ENCODE measurements at places on chromosomes 6 and 20. TPM values are rescaled to one million over a fixed set of nuclear protein-coding genes. Genes with fewer than 3 reads are reported as not detected.

The PNLDC1 gene
- total RNA-seq: 0.17 TPM

The EPM2A gene
- 6.0 TPM for total RNA-seq

The MICB gene
- total RNA-seq: 0.86 TPM

The MUCL3 gene
- total RNA-seq: 0.31 TPM

The SSTR4 gene
- total RNA-seq: not detected

The COL9A3 gene
- 21.2 TPM for total RNA-seq

- no peaks in the 10 kb centered on the region for H3K4me1 ChIP-seq
- H3K36me3 ChIP-seq: no peaks in the 10 kb centered on the region
- H3K4me3 ChIP-seq: no peak overlapping the region
- DNase-seq: no peak
- H3K27ac ChIP-seq: no peak overlapping the region
Measured at GRCh38 chr6:106155219-106155830, 69.2 kb downstream of the PRDM1 start.

- H3K27ac ChIP-seq: no peak overlapping the region
- peaks cover 14% of the 10 kb centered on the region for H3K4me1 ChIP-seq
- no peak for DNase-seq
- peaks cover 9% of the 10 kb centered on the region for H3K36me3 ChIP-seq
Measured at GRCh38 chr6:144728804-144729203, 443.7 kb downstream of the UTRN start.

DNA sequence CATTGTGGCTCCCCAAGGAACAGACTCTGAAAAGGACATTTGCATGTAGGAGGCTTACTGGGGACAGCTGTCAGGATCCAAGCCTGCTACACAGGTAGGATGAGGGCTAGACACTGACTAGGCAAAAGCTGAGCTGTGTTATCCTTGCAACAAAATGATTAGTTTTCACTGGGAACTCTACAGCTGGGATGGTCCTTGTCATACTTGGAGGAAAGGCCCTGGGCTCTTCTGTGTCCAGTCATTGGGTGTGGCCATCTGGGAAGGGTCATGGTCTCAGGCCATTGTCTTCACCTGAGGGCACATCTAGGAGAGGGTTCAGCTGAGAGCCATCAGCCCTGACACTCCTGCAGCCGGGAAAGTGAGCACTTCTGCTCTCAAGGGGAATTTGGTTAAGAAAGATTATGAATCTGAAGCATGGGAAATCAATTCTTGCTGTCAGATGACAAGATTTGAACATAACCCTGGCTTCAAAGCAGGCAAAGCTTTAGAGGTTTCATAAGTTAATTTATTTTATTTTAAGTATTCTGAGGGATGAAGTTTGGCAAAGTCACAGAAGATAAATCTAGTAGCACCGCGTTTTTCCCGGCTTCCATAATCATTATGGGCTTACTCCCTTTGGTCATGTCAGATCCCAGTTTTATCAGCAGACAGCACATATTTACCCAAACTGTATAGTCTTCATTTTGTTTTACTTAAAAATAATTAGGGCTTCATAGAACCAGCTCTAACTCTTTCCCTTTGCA, 78.4 kb upstream of the SLC22A23 start:
- H3K27me3 ChIP-seq: peaks cover 7% of the 10 kb centered on the region
- no peak for DNase-seq
- peaks cover 4% of the 10 kb centered on the region for H3K4me1 ChIP-seq
- peak overlapping the region; percentile 38 for H3K27ac ChIP-seq
- peak overlapping the region; percentile 34 for H3K4me3 ChIP-seq
- H3K36me3 ChIP-seq: no peaks in the 10 kb centered on the region

DNA sequence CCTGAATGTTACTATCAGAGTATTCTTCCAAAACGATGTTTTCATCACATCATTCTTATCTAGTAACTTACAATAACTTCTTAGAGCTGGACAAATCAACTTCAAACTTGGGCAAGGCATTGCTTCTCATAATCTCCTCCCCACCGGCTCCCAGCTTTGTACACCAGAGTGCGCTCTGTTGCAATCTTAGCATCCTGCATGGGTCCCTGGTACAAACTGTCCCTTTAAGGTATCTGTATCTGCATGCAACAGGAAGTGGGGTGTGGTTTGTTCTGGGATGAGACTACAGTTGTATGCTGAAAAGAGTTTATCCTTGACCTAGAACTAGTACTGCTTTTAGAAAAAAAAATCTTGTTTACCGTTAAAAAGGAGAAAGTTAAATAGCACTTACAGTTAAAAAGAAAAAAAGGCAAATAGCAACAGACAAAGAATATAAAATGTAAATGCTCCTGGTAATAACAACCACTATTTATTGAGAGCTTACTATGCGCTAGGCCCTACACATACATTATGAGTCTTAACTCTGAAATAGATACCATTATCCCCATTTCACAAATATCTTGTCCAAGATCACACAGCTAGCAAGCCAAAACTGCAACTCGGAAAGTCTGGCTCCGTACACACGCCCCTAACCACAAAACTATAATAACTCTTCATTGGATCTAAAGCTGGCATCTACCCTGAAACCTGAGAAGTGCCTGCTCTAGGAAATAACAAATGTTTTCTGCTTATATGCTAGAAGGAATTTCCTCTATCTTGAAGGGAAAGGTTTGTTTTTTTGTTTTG, 9.8 kb upstream of the HECA start:
- no peaks in the 10 kb centered on the region for H3K36me3 ChIP-seq
- DNase-seq: no peak
- H3K4me3 ChIP-seq: no peak overlapping the region
- H3K27me3 ChIP-seq: no peaks in the 10 kb centered on the region
- H3K27ac ChIP-seq: no peak overlapping the region

GRCh38 chr6:28726569-28727309, 197.0 kb downstream of the TRIM27 start:
- H3K4me1 ChIP-seq: peaks cover 5% of the 10 kb centered on the region
- no peaks in the 10 kb centered on the region for H3K36me3 ChIP-seq
- no peak for DNase-seq
- H3K27ac ChIP-seq: no peak overlapping the region
- peaks cover 98% of the 10 kb centered on the region for H3K27me3 ChIP-seq

DNA sequence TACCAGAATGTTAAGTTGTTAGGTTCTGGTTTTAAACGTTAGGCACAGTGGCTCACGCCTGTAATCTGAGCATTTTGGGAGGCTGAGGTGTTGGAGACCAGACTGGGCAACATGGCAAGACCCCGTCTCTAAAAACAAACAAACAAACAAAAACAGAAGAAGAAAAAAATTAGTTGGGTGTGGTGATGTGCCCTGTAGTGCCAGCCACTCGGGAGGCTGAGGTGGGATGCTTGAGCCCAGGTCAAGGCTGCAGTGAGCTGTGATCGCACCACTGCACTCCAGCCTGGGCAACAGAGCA, 19.4 kb downstream of the NOL4L start:
- DNase-seq: no peak
- H3K4me3 ChIP-seq: no peak overlapping the region
- no peaks in the 10 kb centered on the region for H3K36me3 ChIP-seq
- H3K27me3 ChIP-seq: no peaks in the 10 kb centered on the region
- H3K27ac ChIP-seq: no peak overlapping the region

- peaks cover 18% of the 10 kb centered on the region for H3K36me3 ChIP-seq
- no peak within 1 kb of the TSS for H3K27ac ChIP-seq
- peaks cover 13% of the 10 kb centered on the region for H3K4me1 ChIP-seq
- peak; percentile 66 for DNase-seq
Measured at GRCh38 chr6:656460-657252, at the start of gene HUS1B. Gene HUS1B (minus strand): TSS chr6:657100. CDS start chr6:656944, 156 bp downstream.

DNA sequence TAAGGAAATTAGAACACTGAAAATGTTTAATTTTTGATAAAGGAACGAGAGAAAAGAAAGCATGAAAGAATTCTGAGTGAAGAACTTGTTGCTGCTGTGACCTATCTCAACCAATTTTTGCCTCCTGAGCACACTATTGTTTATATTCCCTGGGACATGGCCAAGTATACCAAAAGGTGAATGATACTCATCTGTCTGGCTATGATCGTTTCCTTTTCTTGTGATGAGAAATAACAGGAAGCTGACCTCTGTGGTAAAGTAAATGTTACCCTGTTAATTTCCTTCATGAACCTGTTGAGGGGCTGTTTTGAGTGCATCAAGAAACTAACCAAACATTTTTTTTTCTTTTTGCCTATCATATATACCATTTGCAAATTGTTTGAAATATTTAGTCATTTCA, 69.1 kb downstream of the FIG4 start:
- peaks cover 22% of the 10 kb centered on the region for H3K36me3 ChIP-seq
- no peaks in the 10 kb centered on the region for H3K27me3 ChIP-seq
- H3K4me3 ChIP-seq: no peak overlapping the region
- H3K4me1 ChIP-seq: no peaks in the 10 kb centered on the region

GRCh38 chr6:16761471-16762267, 409 bp upstream of the ATXN1 start:
- H3K27me3 ChIP-seq: no peaks in the 10 kb centered on the region
- H3K27ac ChIP-seq: peak overlapping the region; percentile 93
- DNase-seq: peak; percentile 83
- peak overlapping the region; percentile 96 for H3K4me3 ChIP-seq

DNA sequence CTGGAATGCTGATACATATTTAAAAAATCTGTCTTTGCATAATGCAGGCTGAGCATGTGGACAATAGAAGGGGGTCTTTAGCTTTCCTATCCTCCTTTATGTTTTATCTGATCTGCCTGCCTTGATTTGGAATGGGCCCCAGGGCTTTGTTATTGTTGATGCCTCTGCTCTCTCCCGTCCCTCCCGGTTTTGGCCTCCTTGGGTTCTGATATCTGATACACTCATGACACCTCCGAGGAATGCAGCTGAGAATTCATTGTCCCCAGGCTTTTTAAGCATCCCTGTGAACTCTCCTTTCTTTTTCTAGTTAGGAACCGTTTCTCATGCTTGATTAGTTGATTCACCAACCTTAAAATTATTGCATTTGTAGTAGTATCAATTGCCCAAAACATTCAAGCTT, 185.5 kb upstream of the RALGAPA2 start:
- no peak for DNase-seq
- H3K36me3 ChIP-seq: no peaks in the 10 kb centered on the region
- no peak overlapping the region for H3K4me3 ChIP-seq
- H3K27me3 ChIP-seq: peaks cover 13% of the 10 kb centered on the region
- H3K27ac ChIP-seq: no peak overlapping the region

GRCh38 chr20:41055679-41056078, 27.1 kb downstream of the TOP1 start:
- H3K4me3 ChIP-seq: no peak overlapping the region
- peaks cover 59% of the 10 kb centered on the region for H3K4me1 ChIP-seq
- DNase-seq: no peak
- H3K36me3 ChIP-seq: peaks cover 26% of the 10 kb centered on the region

GRCh38 chr20:9110365-9110764, 41.5 kb downstream of the PLCB4 start:
- H3K27ac ChIP-seq: no peak overlapping the region
- no peak overlapping the region for H3K4me3 ChIP-seq
- no peak for DNase-seq
- no peaks in the 10 kb centered on the region for H3K27me3 ChIP-seq
- H3K36me3 ChIP-seq: no peaks in the 10 kb centered on the region

- peaks cover 26% of the 10 kb centered on the region for H3K27me3 ChIP-seq
- DNase-seq: no peak
- H3K4me3 ChIP-seq: no peak overlapping the region
- no peaks in the 10 kb centered on the region for H3K4me1 ChIP-seq
- no peak overlapping the region for H3K27ac ChIP-seq
Measured at GRCh38 chr6:27321901-27322300, 9.8 kb upstream of the POM121L2 start.

DNA sequence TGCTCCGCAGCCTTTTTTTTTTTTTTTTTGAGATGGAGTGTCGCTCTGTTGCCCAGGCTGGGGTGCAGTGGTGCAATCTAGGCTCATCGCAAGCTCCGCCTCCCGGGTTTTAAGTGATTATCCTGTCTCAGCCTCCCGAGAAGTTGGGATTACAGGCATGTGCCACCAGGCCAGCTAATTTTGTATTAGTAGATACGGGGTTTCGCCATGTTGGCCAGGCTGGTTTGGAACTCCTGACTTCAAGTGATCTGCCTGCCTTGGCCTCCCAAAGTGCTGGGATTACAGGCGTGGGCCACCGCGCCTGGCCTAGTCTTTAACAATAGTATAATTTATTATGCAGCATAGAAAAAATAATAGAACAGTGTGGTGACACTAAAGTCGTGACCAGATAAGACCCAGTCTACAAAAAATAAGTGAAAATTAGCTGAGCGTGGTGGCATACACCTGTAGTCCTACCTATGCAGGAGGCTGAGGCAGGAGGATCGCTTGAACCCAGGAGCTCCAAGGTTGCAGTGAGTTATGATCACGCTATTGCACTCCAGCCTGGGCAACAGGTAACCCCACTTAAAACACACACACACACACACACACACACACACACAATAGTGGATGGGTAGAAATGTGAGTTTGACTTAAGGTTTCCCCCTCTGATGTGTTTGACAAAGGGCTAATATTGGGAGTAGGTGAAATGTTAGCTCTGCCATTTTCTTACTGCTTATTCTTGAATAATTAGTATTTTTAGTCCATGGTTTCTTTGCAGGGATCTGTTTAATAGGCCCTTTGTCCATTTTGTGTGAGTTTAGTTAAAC, 6.5 kb downstream of the PIM1 start:
- peaks cover 10% of the 10 kb centered on the region for H3K4me1 ChIP-seq
- H3K4me3 ChIP-seq: no peak overlapping the region

GRCh38 chr20:3282271-3283221, 43.6 kb upstream of the SLC4A11 start:
- no peaks in the 10 kb centered on the region for H3K27me3 ChIP-seq
- peak overlapping the region; percentile 8 for H3K27ac ChIP-seq
- H3K36me3 ChIP-seq: peaks cover 30% of the 10 kb centered on the region
- H3K4me3 ChIP-seq: no peak overlapping the region

GRCh38 chr6:33426590-33427511, 7.0 kb downstream of the SYNGAP1 start:
- no peaks in the 10 kb centered on the region for H3K27me3 ChIP-seq
- H3K36me3 ChIP-seq: peaks cover 13% of the 10 kb centered on the region
- H3K4me3 ChIP-seq: peak overlapping the region; percentile 93
- peak overlapping the region; percentile 96 for H3K27ac ChIP-seq
- peaks cover 64% of the 10 kb centered on the region for H3K4me1 ChIP-seq
- no peak for DNase-seq

DNA sequence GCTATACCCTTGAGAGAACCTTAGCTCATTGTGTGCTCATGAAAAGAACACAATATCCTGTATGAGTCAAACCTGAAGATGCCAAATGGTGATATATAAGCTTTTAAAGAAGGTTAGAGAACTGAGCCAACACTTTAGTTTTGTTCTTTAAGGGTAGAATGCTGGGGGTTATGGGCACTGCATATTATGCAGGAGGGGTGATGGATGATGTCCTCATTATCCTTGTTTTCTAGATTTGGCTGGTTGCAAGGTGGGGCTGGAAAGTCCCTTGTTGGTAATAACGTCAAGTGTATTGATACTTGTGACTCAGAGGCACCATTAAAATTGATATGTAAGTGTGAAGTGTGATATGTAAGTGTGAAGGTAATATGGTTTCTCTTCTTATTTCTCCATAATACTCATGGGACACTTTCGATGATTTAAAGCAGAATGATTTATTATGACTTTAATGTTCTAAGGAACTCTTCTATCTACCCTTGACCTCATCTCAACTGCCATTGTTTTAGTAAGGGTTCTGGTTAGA, 113.7 kb upstream of the DTNBP1 start:
- no peak for DNase-seq
- no peak overlapping the region for H3K27ac ChIP-seq
- no peaks in the 10 kb centered on the region for H3K27me3 ChIP-seq
- no peak overlapping the region for H3K4me3 ChIP-seq
